ENCODE measurements at places on chromosomes 5 and 9. TPM values are rescaled to one million over a fixed set of nuclear protein-coding genes. Genes with fewer than 3 reads are reported as not detected.

GRCh38 chr9:107717529-107718314, 228.2 kb upstream of the KLF4 start:
- ATAC-seq: no peak

DNA sequence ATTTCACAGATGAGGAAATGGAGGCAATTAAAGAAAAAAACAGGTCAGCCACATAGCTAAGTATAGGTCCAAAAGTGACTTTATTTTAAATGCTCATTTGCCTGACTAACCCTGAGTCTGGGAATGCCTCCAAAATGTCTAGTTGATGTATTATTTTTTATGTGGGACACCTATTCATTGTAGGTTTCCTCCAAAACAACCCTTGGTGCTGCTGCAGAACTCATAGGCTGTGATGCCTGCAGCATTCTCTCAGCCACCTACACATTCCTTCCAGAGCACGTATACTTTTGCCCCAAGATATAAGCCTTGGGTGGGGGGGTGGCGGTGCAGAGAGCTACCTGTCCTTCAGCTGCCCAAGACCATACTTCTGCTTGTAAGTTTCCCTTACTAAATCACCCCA, 77.4 kb downstream of the MSX2 start:
- no peak for ATAC-seq

GRCh38 chr5:162372256-162372655, 304.7 kb downstream of the GABRG2 start:
- no peak for ATAC-seq

- no peak for ATAC-seq
These were observed 16.9 kb downstream of the GADD45G start for GRCh38 chr9:89621676-89622075.

- no peak for ATAC-seq
These were observed 10.5 kb downstream of the PTTG1 start for GRCh38 chr5:160432196-160432595.

DNA sequence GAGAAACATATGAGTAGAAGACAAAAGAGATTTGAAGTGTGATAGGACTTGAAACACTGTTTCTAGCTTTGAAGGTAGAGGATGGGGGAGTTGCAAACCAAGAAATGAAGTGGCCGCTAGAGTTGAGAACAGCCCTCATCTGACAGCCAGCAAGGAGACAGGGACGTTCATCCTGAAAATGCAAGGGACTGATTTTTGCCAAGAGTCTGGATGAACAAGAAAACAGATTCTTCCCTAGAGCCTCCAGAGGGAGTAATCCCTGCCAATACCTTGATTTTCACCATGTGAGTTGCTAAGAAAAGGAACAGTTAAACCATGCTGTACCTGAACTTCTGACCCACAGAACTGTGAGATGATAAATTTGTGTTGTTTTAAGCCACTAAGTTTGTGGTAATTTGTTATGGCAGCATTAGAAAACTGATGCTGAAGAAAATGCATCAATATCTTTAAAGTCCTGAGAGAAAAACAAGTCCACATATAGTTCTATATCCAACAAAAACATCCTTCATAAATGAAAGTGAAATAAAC, 154.0 kb upstream of the ADAMTSL1 start:
- no peak for ATAC-seq

DNA sequence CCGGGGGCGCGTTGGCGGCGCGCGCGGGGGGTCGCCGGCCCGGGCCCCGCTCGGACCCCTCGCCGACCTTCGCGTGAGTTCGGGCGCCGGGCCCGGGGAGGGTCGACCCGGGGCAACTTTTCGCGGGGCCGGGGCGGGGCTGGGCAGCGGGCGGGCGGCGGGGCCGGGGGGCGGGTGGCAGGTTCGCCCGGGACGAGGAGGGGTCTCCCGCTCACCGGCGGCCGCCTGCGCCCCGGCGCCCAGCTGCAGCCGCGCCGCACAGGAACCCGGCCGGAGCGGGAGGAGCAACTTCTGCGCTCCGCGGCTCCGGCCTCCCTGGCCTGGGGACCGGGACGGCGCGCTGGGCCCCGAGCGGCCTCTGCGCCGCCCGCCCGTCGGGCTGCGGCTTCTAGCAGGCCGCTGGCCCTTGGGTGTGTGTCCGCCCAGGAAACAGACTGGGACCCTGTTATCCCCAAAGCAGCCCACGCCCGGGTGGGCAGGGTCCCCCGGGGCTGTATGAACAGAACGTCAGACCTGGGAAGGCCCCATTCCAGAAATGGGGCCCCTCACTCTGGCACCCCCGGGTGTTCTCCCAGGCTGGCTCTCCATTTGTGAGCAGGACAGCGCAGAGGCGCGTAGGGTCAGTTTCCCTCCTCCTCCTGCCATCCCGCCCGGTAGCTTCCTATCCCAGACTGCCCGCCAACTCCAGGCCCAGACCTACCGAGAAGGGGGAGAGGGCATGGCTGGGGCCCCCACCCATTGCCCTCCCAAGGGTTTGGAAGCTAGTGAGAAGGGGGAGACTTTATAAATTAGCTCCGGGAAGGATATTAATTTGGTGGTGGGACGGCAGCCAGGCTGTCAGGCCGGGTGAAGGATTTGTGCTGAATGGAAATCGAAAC, 708 bp downstream of the RXRA start:
- ATAC-seq: no peak

DNA sequence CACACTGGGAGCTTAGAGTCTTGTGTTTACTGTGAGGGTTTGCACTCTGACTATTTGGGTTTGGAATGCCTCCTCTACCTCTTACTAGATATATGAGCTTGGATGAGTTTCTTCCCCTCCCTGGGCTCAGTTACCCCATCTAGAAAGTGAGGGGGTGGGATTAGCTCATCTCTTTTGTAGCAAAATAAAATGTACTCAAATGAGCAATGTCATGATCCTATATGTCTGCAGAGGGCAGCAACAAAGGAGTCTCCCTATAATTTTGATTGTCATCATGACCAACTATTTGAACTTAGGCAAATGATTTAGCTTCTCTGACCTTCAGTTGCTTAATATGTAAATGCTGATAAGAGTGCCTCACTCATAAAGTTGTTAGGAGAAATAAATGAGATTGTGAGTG, 109.0 kb downstream of the DPYSL3 start:
- ATAC-seq: no peak

DNA sequence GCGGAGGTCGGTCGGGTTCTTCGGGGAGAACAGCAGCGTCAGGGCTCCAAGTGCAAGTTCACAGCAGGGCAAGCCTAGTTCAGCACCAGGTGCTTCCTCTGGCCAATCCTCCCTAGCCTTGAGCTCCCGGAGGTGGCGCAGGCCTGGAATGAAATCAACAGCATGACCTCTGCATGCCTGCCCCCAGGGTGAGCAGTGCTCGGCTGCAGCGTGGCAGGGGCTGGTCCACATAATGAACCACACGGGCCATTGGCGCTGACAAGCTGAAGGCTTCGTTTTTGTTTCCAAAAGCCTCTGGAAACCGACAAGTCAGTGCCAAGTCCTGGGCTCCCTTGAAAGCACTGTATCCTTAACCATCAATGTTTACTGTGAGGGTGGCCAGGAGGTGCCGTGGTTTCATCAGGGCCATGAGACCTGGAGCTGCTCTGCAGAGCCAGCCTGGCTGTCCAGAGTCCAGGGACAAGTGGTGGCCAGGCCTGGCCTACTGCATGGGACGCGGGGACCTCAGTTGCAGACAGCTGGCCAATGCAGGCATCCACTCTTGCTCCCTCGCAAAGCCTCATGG, 2.1 kb upstream of the INPP5E start:
- ATAC-seq: no peak

DNA sequence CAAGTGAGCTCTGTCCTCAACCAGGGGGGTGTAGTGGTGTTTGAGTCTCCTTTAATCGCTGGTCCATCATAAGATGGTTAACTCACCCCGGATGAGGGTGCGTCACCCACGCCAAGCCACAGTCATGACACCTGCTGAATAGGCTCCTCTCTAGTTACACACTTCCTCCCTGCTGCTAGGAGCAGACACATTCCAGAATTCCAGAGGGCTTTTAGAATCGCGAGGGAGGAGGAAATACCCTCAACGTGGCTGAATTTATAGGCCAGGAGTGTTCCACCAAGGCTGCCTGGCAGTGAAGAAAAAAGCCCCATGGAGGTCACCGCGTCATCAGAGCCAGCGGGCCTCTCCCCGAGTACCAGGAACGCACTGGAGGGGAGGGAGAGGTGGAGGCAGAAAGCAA, 5.1 kb downstream of the GLRX start:
- ATAC-seq: peak; percentile 72

Gene ADAMTS13
- 3.9 TPM for total RNA-seq

Gene SPINK6
- not detected for total RNA-seq

Gene TMEM141
- total RNA-seq: 30.1 TPM

Gene PCDHGA3
- not detected for total RNA-seq

Gene LHX3
- 0.16 TPM for total RNA-seq

Measured in activated T-helper 17 cell treated with anti-CD3 and anti-CD28 coated beads, Interleukin-2, amount 50 U/mL, for 72 hours (primary cell).